Activated CD4-positive, alpha-beta memory T cell treated with anti-CD3 and anti-CD28 coated beads, Interleukin-2, amount 10 ng/mL, durations not matched to agents 7 days and 5 days (primary cell): ENCODE measurements at places on chromosomes 1 and 21. TPM values are rescaled to one million over a fixed set of nuclear protein-coding genes. Genes with fewer than 3 reads are reported as not detected.

DNA sequence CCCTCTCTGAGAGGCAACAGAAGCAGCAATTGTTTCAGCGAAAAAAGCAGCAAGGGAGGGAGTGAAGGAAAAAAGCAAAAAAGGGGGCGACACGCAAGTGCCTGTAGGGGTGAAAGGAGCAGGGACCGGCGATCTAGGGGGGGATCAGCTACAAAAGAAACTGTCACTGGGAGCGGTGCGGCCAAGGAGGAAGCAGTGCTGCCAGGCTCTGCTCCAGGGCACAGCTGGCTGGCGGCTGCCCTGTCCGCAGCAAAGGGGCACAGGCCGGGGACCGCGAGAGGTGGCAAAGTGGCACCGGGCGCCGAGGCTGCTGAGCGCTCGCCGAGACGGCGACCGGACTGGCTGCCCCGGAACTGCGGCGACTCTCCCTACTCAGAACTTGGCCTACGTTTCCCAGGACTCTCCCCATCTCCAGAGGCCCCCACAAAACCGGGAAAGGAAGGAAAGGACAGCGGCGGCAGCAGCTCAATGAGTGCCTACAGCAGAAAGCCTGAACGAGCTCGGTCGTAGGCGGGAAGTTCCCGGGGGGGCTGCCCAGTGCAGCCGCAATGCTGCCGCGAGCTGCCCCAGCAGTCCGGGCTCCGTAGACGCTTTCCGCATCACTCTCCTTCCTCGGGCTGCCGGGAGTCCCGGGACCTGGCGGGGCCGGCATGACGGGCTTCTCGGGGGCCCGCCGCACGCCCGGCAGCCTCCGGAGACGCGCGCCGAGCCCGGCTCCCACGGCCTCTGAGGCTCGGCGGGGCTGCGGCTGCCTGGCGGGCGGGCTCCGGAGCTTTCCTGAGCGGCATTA is 1.0 kb upstream of the CDKN2C start:
- peak; percentile 52 for DNase-seq

- DNase-seq = peak; percentile 55
These were observed 977 bp downstream of the TRAF3IP3 start for GRCh38 chr1:209756615-209757445.

- no peak for DNase-seq
These were observed 17.1 kb downstream of the ADORA1 start for GRCh38 chr1:203144661-203145060.

DNA sequence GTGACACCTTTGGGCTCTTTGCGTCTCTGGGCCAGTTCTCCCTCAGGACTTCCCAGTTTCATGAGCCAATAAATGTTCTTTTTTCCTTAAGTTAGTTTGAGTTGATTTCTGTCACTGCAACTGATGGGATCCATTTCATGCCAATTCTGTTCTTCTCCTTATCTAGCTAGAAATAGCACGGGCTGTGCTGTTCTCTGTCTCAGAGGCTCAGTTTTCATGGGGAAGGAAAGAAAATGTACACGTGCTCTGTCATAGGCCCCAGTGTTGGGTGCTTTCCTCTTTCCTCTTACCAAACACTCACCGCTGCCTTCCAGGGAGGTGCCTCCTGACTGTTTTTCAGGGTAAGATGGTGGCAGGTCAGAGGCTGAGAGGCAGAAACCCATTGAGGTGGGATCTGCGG is 43.2 kb upstream of the ACTL8 start:
- DNase-seq = no peak

- DNase-seq = no peak
These were observed 481.7 kb upstream of the NR5A2 start for GRCh38 chr1:199545780-199546179.

DNA sequence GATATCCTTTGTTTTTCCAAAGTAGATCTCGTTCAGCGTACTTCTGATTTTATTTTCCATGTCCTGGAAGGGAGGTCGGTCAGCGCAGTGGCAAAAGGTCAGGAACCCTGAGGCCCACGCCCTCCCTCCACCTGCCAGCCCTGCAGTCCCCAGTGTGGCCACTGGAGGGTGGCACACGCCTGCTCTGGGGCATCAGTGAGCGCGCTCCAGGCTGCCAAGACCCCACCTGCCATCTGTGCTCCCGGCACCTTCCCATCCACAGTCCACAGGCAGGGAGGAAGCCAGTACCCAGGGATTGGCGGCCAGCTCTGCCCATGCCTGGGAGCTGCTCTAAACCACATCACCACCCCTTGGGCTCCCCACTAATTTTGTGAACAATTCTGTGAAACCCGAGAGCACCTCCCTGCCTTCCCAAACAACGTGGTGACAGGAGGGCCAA is 32.3 kb downstream of the SLC66A1 start:
- peak; percentile 47 for DNase-seq

- DNase-seq = no peak
These were observed 1.2 kb downstream of the HMGCS2 start for GRCh38 chr1:119767486-119767885.

GRCh38 chr1:223460566-223461189 is 67.5 kb downstream of the CCDC185 start:
- DNase-seq = no peak

DNA sequence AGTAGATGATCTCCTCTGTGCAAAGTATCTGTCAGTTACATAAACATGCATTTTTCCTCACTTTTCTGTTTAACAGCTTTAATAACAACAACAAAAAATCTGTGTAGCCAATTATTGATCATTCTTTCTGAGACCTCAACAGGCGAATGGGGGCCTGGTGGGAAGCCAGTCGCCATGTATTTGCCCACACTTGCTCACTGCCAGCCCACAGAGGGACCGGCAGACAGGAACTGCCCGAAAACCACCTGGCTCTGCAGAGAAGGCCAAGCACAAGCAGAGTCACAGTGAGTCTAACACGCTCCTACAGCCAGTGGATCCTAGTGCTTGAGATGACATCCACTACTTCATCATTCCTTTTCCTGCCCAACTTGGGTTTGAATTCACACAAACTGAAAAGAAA is 56.1 kb downstream of the NPHP4 start:
- peak; percentile 5 for DNase-seq

DNA sequence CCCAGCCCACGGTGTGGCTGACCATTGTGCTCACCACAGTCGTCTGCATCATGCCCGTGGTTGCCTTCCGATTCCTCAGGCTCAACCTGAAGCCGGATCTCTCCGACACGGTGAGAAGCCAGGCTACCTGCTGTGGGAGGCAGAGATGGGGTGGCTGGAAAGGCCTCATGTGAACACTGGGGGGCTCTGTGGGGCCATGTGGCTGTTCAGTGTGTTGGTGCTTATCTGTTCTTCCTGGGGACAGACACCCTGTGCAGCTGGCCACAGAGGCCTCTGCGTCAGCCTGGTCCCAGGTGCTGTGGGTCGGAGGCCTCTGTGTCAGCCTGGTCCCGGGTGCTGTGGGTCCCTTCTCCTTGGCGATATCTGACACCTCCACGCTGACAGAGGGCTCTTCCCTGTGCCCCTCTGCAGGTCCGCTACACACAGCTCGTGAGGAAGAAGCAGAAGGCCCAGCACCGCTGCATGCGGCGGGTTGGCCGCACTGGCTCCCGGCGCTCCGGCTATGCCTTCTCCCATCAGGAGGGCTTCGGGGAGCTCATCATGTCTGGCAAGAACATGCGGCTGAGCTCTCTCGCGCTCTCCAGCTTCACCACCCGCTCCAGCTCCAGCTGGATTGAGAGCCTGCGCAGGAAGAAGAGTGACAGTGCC is 23.2 kb downstream of the ATP8B2 start:
- DNase-seq = no peak

GRCh38 chr1:162886705-162887104 is 25.7 kb upstream of the CCDC190 start:
- no peak for DNase-seq

DNA sequence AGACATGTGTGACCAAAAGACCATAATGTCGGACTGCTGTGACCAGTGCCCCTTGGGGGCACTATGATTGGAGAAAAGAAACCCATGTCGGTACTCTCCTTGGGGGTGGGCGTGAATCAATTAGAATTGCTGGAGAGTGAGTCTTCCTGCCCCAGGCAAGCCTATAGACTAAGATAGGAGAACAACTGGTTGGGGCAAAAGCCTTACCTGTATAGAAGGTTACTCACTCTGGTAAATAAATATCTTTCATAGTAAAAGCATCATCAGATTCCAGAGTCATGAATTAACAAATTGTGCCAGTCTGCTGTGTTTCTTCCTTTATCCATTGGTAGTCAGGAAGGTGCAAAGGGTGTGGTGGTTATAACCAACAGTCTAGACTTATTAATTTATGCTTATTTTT is 2.9 kb upstream of the PTGFRN start:
- DNase-seq = no peak

GRCh38 chr1:207857447-207857846 is 53.5 kb downstream of the CD34 start:
- DNase-seq = no peak

- DNase-seq = no peak
These were observed 3.9 kb downstream of the NIT1 start for GRCh38 chr1:161121834-161122233.

- peak; percentile 19 for DNase-seq
These were observed 13.1 kb downstream of the MAP1LC3C start for GRCh38 chr1:241985787-241986186.

DNA sequence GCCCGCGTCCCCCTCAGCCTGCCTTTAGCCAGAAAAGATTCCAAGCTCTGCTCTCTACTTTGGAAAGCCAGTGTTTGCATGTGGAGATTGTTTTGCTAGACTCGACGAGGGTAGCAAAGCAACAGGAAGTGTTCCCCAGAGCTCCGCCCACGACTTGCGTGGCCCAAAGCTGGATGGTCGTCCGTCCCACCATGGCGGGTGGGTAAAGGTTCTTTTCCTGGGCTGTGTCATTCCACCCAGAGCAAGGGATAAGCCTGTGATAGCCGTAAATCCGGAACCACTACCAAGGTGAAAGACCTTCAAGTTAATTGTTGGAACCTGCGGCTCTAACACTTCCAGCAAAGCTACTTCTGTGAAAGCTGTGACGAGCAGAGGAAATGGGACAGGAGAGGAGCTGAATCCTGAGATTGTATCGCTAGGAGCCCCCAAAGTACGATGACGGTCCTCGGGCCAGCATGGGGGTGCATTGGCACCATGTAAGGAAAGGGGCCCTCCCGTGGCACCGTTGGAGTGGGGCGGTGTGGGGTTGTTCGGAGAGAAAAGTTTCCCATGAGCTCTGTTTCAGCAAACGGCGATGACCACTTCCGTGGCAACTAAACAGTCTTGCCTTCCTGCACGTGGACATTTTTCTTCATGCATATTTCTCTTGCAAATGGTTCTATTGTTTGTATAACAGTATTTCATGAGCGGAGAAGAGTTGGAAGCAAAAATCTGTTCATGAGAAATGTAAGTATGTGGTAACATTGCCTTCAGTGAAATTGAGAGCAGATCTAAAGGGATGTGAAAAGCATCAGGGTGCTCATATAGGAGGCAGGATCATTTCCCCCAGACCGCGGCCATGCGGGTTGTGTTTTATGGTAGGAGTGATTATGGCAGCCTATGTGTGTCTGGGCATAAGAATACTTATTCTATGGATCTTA is 8.4 kb downstream of the MX2 start:
- DNase-seq = peak; percentile 53

- no peak for DNase-seq
These were observed 23.5 kb downstream of the GJA4 start for GRCh38 chr1:34816332-34816731.

DNA sequence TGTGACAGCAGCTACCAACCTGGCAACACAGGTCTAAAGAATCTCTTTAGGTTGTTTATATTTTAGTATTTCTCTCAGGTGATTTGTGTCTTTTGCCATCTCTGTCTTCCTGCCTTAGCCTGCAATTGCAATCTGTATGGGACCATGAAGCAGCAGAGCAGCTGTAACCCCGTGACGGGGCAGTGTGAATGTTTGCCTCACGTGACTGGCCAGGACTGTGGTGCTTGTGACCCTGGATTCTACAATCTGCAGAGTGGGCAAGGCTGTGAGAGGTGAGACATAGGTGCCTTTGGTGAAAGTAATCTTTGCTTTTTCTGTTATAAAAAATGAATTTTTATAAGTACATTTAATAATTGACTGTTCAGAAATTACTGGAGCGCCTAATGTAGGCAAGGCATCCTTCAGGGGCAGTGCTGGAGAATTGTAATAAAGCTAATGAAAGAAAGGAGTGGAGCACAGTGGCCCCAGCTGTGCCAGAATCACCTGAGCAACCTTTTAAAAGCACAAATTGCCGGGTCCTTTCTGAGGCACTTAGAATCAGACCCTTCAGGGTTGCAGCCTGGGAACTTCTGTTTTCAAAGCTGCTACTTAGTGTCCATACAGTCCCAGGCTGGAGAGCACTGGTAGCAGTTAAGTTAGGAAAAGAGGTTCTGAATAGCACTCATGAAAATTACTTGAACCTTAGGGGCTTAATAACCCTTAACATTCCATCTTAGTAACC is 60.6 kb upstream of the LAMC2 start:
- no peak for DNase-seq

The SLAMF1 gene
- total RNA-seq = 106 TPM

The GJB4 gene
- not detected for total RNA-seq

The SPATA6 gene
- total RNA-seq = 0.55 TPM

The GBP1 gene
- 144 TPM for total RNA-seq

The LMX1A gene
- not detected for total RNA-seq

The SLFNL1 gene
- total RNA-seq = 0.33 TPM

The PDIK1L gene
- 22.7 TPM for total RNA-seq

The NCDN gene
- total RNA-seq = 25.6 TPM

The ADGRB2 gene
- 0.81 TPM for total RNA-seq
